ENCODE measurements at places on chromosomes 5 and 9.

DNA sequence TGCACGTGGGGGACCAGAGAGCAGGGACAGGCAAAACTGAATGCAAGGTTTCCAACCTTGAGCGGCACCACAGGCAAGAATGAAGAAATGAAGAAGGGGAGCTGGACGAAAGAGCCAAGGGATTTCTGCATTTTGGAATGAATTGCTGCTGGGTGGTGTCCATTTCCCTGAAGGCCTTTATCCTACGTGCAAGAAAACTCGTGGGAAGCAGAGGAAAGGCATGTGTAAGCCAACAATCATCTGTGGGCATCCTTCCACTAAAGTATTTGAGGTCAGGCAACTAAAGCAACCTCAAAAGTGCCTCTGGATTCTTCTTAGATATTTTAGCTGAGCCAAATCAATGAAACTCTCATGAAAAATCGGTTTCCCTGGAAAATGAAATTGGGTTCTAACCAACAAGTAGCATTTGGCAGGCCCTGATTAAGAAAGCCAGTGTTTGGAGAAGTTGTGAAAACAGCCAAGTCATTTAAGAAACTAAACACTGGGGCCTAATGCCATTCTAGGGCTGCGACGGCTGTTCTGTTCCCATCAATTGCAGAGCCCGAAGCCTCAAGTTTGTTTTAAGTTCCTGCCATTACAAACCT lies 4.7 kb upstream of the TGFBI start:
- peak; percentile 29 for DNase-seq

DNA sequence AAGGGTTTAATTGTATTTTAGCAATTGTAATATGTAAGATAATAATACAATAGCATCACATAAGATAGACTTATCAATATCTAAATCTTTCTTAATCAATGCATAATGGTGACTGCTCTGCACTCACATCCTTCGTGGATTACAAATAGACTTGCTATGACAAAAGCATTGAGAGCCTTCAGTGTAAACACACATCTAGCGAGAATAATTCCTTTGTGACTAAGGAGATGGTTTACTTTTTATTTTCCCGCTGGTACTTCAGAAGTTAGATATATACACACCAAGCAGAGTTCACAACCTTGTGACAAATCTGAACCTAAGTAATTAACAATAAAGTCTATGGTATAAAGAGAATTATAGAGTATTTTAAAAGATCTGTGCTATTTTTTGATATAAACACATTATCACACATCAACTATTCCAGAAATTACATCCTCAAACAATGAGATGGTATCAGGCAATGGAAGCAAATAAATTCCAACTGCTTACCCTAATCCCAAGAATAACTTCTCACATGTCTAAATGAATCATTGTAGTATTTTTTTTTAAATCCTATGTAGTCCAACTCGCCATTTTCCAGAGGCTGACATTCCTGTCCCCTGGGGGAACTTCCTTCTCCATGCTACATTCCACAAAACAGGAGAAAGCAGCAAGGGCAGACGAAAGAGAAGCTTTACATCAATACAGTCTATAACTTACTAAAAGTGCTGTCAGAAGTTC lies 51.2 kb downstream of the MAPKAP1 start:
- no peak for DNase-seq

GRCh38 chr5:172129256-172129910 lies 58.6 kb downstream of the STK10 start:
- DNase-seq, result no peak

DNA sequence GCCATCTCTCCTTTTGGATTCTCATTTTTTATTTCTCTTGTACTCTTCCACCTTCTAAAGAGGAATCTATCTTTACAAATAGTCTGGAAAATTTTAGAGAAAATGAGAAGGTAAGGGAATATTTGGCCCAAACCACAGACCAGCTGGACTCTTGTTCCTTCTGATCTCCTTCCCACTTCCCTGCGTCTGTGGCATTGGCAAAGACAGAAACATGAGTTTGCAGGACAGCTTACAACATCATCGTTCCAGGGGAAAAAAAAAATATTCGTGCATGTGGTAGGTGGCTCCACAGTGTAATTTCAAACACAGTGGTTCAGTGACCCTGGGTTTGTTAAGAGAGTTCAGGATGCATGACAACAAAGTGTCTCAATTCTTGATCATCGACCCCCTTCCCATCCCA lies 755.0 kb downstream of the DNAH5 start:
- no peak for DNase-seq

- no peak for DNase-seq
Measured at GRCh38 chr5:80516826-80517225, 28.9 kb downstream of the FAM151B start.

- no peak for DNase-seq
Measured at GRCh38 chr5:134099939-134100282, 14.6 kb upstream of the TCF7 start.

DNA sequence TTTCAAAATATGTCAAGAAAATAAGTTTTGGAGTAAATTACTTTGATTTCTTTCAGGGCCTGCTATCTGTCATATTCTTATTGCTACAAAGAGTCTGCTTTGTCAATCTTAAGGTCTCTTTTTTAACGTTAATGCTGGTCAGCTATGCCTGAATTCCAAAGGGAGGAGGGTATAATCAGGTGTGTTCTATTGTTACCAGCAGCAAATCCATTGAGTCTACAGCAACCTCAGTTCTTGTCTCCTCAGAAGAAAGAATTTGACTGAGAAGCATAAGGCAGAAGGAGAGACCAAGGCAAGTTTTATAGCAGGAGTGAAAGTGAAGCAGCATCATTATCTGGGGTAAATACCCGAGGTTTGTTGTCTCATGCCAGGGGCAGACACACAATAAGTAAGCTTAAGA lies 23.7 kb upstream of the MINAR2 start:
- DNase-seq, result no peak

DNA sequence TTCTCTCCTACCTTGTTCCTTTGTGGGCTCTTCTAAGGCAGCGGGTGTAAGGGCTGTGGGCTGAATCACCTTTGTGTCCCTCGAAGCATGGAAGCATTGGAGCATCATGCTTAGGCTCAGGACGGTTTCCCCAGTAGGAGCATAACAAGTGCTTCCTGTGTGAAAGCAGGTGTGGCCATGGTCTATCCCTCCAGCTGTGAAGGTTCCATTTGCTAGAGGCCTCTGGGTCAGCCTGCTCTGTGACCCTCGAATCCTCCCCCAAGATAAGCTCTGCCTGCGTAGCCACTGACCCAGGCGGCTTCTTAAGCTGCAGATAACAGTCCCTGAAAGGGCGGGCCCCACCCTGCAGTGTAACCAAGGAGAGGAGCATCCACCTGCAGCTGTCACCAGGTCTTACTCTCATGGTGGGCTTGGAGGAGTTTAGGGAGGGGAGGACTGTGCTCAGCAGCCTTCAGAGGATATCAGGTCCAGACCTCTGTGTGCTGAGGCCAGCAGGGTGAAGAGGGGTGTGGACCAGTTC lies 8.4 kb upstream of the NDST1 start:
- DNase-seq, result peak; percentile 49

GRCh38 chr5:111606194-111606593 lies 93.9 kb upstream of the STARD4 start:
- no peak for DNase-seq

DNA sequence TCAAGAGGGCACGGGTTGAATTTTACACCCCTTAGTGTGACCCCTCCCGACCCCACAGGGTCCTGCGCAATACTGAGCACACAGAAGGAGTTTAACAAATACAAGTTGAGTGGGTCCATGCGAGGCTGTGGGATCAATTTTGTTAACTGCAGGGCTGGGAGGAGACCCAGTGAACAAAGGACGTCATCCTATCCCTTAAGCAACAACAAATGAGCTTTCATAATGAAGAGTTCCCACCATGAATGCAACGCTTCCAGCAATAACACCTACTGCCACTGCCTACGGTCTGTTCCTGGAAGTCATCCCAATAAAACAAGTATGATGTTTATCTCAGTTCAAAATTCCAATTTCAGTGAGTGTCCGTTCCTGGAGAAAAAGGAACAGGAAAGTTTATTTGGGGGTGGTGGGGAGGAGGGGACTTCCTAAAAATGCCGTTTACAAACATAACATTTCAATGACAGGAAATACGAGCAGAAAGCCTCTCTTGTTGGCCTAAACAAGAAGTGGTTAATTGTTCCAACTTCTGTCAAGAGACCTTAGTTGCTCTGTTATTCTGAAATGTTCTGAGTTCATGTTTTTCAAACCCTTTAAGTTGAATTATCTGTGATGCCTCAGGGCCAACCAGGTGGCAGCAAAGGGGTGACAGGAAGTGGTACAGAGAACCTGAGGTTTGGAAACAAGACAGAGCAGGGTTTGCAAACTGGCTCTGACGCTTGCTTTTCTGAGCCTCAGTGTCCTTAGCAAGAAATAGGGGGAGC lies 65.8 kb upstream of the PLPP6 start:
- no peak for DNase-seq

GRCh38 chr9:137406085-137406760 lies 16.7 kb downstream of the EXD3 start:
- DNase-seq, result peak; percentile 68

DNA sequence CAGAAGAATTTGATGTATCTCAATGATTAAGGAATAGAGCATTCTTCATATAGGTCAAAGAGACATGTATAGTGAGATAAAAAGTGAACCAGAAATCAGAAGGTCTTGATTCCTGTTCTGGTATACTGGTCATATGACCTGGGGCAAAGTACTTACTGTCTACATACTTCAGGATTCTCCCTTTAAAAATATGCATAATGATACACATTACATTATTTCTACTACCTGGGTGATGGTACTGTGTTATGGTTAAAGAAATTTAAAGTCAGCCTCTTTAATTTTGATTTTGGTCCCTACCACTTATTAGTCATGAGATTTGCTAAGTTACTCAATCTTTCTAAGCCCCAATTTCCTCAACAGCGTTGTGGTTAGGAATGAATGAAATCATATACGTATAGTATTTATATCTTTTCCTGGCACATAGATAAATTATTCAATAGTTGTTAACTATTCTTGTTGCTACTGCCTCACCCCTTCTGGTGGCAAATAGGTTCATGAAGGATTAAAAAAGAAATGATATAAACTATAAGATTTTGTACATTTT lies 984.1 kb downstream of the TLE4 start:
- no peak for DNase-seq

DNA sequence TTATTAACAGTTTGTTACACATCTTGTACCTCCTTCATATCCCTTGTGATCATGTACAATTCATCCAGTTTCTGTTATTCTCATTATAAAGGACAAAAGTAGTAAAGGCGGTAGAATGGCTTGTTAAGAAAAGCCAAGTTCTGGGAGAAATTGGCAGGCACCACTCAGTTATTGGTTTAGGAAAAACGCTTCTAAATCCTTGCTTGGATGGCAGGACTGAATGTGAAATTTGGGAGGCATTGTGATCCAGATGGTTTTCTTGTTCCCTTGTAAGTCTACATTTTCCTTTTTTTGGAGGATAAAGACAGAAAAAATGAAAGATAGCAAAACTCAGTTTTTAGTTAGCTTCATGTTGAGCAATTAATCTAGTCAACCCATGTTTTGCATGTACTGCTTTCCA lies 130.2 kb downstream of the MAT2B start:
- DNase-seq, result no peak

- DNase-seq, result no peak
Measured at GRCh38 chr9:88567870-88568269, 32.9 kb downstream of the NXNL2 start.

DNA sequence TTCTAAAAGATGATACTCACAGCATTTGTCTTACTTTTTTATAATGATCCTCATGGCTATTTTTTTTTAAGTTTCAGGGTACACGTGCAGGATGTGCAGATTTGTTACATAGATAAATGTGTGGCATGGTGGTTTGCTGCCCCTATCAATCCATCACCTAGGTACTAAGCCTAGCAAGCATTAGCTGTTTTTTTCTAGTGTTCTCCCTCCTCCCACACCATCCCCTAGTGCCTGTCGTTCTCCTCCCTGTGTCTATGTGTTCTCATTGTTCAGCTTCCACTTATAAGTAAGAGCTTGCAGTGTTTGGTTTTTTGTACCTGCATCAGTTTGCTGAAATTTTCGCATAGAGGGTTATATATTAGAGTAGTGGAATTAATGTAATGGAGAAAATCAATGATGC lies 189.1 kb upstream of the CDH12 start:
- DNase-seq, result no peak

DNA sequence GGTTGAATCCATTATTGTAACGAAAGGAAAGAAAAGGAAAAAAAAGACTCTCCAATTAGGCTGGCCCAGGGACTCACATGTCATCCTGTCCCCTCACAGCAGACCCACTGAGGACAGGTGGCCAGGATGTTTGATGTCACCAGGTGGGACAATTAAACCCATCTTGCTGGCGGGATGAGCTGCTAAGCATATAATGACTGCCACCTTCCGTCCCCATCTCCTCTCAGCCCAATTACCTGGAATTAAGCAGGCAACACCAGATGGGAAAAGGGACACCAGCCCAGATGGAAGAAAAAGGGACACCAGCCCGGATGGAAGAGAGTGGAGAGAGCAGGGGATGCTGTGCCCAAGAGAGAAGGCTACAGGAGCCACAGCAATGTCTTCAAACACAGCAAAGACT lies 116.6 kb upstream of the SARDH start:
- no peak for DNase-seq

DNA sequence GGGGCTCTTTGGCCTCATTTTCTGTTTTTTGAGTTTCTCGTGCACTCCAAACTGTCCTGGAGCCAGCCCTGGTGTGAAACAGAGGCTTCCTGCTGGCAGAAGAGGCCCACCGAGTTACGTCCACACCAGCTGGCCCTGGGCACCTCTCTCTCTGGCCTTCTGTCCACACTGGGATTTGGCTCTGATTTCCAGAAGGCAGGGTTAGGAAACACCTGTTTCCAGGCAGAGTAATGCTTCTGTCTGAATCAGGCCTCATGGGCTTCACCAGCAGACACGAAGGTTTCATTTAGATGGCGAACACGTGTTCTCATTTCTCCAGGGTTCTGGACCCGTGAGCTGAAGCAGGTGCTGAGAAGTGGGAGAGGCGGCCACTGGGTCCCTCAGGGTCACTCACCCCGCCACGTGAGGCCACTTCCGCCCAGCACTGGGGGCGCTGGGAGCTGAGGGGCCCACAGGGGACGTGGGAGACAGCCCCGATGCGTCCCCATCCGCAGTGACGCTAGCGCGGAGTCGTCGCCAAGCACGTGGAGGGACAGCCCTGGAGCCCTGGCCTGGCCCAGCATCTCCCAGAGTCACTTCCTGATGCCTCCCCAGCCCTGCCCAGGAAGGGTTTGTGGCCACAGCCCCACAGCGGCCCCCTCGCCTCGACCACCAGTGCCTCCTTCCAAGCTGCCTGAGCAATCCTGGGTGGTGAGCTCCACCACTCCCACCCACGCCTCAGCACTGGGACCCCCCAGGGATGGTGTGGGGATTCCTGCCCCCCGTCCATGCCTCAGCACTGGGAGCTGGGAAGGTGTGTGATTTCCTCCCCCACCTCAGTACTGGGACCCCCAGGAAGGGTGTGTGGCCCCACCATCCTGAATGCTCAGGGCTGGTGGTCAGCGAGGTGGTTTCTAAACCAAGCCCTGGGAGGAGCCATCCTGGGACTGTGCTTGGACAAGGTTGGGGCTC lies 4.9 kb upstream of the LRRC14B start:
- no peak for DNase-seq
